Fibroblast of skin of right quadriceps (primary cell): ENCODE measurements at places on chromosomes 11 and 22.

GRCh38 chr22:50272044-50272802 is 2.0 kb upstream of the MAPK11 start:
- no peak for DNase-seq

GRCh38 chr22:17638182-17638431 is 450 bp upstream of the BCL2L13 start:
- DNase-seq = no peak

GRCh38 chr11:45085646-45086501 is 60.6 kb upstream of the PRDM11 start:
- DNase-seq = no peak

DNA sequence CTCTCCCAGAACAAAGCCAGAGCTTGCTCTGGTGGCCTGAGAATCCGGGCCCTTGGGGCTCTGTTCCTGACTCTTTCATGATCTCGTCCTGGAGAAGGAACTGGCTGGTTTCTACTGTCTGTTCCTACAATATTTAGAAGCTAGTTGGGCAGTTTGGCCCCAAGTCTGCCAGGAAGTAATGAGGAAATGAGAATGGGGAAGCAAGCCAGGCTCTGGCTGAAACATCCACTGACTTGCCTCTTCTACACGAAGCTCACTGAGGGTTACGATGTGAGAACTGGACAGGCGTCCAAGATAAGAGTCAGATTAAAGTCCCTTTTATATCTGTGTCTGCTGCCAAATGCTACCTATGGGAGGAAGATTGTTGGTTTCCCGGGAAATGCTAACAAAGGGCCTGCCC is 110.0 kb upstream of the KIRREL3 start:
- no peak for DNase-seq

DNA sequence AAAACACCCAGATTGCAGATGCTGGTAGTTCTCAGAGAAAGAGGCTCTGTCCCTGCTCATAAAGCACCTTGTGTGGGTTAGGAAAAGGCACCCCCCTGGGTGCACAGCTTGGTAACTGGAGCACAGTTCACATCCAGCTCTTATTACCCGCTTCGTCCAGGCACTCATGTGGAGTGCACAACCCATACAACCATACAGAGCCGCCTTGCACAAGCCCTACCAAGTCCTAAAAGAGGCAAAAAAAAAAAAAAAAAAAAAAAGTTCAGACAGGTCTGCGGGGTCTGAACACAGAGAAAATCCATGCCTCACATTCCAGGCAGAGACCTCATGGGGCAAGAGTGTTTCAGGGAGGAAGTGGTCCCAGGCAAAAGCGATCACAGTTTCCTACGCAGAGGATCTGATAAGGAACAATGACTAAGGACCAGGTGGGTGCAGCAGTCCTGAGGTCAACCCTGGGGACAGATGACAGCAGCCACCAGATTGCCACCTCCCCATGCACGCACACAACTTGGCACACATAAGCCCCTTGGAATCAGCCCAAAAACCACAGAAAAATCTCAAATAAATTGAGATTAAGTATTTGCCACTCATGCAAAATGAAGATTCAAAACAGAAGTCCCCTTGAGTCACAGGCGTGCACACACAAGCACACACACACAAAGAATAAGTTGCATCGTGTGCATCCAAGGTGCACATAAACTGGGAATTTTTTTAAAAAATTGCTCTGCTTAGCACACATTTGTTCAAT is 12.3 kb downstream of the MB start:
- peak; percentile 55 for DNase-seq

GRCh38 chr11:95697614-95698408 is 91.8 kb downstream of the FAM76B start:
- DNase-seq = no peak

DNA sequence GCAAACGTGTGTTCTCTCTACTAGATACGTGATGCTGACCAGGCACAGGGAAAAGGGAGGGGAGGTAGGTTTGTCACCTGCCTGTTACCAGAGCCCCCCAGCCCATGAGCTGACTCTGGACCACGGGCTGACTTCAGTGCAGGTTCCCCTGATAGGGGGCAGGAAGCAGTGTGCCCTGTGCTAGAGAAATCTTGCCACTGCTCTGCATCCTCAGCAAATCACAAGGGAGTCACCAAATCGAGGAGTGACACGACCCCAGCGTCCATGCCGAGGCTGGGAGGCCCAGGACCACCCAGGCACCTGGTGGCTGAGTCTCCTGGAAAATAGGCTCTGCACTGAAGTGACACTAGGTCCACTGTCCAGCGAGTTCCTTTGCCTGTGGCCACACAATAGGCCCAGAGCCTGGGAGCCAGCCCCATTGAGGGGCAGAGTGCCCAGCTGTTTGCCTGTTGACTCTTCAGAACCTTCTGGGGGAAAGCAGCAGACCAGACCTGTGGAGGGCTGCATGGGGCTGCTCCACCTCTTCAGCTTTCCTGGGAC is 99.3 kb downstream of the CTTN start:
- DNase-seq = no peak

DNA sequence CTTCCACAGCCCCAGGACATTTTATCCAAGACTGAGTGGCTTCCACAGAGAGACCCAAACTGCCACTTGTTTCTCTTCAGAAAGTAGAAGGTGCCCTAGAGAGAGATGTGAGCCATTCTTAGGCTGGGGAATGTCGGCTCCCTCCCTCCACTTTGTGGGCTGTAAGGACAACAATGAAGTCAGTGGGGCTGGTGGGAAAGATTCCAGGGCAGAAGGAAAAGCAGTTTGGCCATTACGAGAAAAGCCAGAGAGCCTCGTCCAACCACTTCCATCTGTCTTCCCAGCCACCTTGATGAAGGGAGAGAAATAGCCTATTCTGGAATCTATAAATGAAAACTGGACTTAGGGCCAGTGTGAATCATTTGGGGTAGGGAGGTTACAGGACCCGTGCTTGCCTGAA is 382.5 kb downstream of the NXPE2 start:
- no peak for DNase-seq

- DNase-seq = peak; percentile 21
Measured at GRCh38 chr11:10540546-10540914, 457 bp downstream of the RNF141 start.

GRCh38 chr11:133995066-133995465 is 38.3 kb upstream of the IGSF9B start:
- no peak for DNase-seq

GRCh38 chr11:35629914-35630313 is 11.7 kb downstream of the FJX1 start:
- peak; percentile 100 for DNase-seq

DNA sequence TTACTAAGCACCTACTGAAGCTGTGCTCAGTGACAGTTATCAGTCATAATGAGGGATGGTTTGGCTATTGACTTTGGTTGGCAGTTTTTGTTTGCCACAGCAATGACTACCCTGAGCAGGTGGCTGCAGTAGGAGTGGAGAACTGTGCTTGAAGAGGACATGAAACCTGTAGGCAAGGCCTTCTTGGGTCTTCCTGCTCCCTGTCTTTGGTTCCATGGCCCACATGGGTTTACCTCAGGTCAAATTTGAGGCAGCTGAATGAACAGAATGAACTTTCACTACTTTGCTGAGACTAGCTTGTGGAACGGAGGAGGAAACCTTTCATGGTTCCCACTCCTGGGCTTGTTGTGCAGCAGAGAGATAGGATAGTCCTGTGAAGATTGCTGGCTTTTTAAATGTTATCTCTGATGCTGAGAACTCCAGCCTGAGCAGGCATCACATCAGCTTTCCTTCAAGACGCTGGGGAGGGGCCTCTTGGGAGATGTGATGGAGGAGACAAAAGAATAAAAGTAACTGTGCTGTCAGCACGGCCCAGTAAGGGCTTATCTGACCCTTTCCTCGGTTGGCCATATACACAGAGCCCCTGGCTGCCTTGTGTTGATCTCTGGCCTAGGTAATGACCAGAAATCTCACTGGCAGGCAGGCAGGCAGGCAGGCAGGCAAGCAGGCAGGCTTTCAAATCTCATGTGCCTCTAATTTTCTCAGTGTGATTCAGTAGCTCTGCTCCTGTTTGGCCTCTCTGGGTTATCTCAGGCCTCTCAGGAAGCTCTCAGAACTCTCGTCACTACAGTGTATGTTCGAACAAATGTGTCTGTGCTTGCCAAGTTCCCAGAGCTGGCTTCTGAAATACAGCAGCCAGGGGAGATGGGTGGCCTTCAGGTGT is 12.0 kb downstream of the STIM1 start:
- no peak for DNase-seq

GRCh38 chr11:83836883-83837654 is 550.9 kb upstream of the CCDC90B start:
- peak; percentile 44 for DNase-seq

DNA sequence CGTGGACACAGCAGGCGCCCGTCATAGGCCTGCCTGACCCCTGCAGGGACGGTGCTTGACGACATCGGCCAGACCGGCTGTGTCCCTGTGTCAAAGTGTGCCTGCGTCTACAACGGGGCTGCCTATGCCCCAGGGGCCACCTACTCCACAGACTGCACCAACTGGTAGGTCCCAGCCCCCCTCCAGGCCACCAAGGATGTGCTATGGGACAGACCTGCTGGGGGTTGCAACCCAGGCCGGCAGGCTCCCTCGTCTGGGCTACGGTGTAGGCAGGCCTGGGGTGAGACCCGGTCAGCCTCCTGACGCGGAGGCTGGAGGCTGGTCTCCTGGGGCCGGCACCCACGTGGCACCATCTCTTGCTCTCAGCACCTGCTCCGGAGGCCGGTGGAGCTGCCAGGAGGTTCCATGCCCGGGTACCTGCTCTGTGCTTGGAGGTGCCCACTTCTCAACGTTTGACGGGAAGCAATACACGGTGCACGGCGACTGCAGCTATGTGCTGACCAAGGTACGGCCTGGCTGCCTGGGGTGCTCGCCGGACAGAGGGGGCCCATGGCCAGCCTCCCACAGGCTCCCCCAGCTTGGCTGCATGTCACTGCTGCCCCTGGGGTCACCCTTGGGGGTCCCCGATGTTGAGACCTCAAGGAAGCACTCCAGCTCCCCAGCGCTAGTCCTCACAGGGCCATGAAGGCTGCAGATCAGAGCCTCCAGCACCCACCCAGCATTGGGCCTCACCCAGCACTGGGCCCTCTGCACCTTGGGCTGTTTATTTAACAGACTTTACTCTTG is 7.7 kb downstream of the MUC5AC start:
- DNase-seq = no peak
